ENCODE measurements at places on chromosomes 6 and 20.

- H3K27ac ChIP-seq = no peak overlapping the region
- DNase-seq = no peak
- H3K36me3 ChIP-seq = no peaks in the 10 kb centered on the region
Measured at GRCh38 chr6:106086814-106087175, 659 bp downstream of the PRDM1 start.

DNA sequence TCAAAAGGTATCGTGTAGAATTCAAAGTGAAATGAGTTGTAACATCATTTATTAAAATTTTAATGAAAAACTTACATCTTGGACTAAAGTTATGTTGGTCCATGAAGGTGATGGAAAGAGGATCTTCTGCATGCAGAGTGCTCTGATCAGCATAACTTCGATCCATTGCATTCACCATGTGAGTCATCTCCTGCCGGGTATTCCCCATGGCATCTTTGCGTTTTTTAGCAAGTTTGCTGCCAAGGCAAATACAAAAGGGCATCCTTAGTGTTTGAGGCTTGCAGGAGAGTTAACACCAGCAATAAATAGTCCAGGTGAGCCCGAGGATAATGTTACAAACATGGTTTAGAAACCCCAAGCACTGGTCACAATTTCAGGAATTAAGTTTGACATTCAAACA is 104.2 kb upstream of the THEMIS start:
- H3K4me1 ChIP-seq = no peaks in the 10 kb centered on the region
- H3K4me3 ChIP-seq = no peak overlapping the region
- DNase-seq = no peak
- no peaks in the 10 kb centered on the region for H3K27me3 ChIP-seq

- DNase-seq = no peak
- H3K27ac ChIP-seq = no peak overlapping the region
- H3K27me3 ChIP-seq = no peaks in the 10 kb centered on the region
- H3K4me3 ChIP-seq = no peak overlapping the region
- H3K4me1 ChIP-seq = peaks cover 34% of the 10 kb centered on the region
Measured at GRCh38 chr6:56516003-56516402, 126.7 kb downstream of the DST start.

DNA sequence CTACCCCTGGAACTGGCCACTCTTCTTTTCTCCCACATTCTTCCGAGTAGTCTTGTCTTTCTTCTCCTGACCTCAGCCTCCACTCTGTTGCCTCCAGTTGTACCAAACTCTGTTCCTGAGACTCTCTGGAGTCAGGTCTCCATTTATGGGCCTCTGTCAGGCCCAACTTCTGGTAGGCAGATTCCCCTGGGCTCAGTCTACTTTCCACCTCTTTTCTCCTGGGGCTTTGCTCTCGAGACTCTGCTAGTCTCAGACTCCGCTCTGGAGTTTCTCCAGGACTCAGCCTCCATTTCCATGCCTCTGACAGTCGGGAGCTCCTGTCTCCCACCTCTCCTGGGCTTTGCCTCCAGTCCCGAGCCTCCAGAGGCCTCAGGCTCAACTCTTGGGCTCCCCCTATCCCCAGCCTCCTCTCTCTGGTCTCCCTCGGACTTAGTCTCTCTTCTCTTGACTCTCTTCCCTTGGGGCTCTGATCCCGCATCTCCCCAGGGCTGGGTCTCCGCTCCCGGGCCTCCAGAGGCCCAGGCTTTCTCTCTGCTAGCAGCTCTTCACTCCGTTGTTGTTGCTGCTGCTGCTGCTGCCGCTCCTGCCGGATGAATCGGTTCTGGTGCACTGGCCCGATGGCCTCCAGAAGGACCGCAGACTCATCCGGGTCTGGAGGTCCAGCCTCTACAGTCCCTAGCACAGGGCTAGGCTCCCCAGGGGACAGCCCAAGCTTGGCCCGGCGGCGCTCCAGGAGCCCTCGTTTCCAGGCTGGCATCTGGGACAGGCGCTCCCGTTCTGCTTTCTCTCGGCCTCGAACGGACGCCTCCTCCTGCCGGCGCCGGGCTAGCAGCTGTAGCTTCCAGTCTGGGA is 1.1 kb downstream of the PPP1R18 start:
- no peak for DNase-seq
- no peaks in the 10 kb centered on the region for H3K36me3 ChIP-seq
- peaks cover 69% of the 10 kb centered on the region for H3K4me1 ChIP-seq
- H3K27me3 ChIP-seq = no peaks in the 10 kb centered on the region
- H3K4me3 ChIP-seq = peak overlapping the region; percentile 68

DNA sequence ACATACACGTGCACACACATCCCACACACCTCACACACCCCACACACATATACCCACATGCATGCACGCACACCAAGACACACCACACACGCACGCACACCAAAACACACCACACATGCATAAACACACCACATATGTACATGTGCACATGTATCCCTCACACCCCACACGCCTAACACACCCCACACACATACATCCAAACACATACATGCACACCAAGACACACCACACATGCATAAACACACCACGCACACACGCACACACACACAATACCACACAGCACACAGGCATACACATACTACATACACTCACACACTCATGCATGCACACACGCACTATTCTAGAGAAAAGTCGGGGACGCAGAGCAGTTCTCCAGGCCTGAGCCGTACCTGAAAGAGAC is 671.5 kb downstream of the PRKN start:
- H3K27me3 ChIP-seq = no peaks in the 10 kb centered on the region
- DNase-seq = no peak
- H3K4me1 ChIP-seq = peaks cover 37% of the 10 kb centered on the region

- no peak overlapping the region for H3K4me3 ChIP-seq
- no peaks in the 10 kb centered on the region for H3K36me3 ChIP-seq
- H3K4me1 ChIP-seq = no peaks in the 10 kb centered on the region
- no peak overlapping the region for H3K27ac ChIP-seq
Measured at GRCh38 chr20:40607927-40608326, 81.1 kb downstream of the MAFB start.

DNA sequence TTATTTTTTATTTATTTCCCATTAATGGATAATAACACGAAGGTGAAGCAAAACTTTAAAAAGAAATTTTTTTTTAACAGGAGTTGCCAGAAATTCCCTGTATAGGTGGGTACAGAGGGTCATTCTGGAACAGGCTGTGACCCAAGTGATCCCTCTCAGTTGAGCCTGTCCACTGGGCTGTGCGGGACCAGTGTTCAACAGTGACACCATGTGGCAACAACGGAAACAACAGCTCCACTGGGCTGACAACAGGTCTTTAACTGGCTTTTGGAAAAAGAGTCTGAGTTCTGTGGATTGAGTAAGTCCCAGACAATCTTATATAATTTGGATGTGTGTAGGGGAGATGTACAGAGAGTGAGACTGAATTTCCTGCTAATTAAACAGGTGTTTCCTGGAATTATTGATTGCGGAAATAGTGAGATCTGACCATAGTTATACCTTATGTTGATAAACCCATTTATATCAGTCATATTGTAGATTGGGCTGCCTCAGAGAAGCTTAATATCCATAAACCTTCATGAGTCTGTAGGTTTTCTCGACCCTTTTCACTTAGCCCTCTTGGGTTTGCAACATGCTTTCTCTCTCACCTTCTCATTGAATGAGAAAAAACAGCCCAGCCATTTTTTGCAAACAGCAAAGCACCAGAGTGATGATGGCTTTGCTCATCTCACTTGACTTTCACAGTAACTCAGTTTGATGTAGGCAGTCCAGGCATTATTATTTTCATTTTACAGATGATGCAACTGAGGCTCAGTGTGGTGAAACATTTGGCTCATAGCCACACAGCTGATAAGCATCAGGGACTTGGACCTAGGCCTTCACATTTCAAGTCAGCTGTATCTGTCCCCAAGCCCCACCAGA is 17.5 kb downstream of the KIAA1755 start:
- no peak for DNase-seq
- no peaks in the 10 kb centered on the region for H3K4me1 ChIP-seq
- H3K36me3 ChIP-seq = no peaks in the 10 kb centered on the region
- H3K27ac ChIP-seq = no peak overlapping the region
- H3K4me3 ChIP-seq = no peak overlapping the region

DNA sequence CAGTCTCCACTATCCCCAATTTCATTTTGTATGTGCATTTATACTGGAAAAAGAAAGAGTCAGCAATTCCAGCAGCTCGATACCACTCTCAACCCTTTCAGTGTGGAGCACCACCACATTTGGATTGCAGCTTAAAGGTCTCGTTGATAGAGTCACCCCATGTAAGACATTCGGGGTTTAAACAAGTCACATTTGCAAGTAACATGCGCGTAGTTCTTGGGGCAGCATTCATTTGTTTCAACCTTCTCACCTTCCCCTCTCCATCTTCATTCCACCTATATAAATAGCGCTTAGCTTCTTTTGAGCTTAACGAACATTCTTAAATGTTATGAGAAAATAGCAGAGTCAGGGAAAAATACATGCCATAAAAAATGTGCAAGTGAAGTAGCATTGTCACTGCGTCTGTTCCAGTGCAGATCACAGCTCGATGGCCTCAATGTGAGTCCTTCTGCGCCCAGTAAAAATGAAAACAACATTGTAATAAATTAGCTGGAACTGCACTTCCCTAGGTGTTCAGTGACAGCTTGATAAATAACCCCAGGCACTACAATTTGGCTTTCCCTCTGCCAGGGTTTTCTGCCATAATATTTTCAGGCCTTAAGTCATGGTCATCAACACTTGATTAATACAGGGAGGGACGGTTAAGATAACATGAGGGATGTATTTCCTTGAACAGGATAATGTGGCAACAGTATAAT is 737.8 kb upstream of the NRSN1 start:
- H3K36me3 ChIP-seq = no peaks in the 10 kb centered on the region
- no peaks in the 10 kb centered on the region for H3K4me1 ChIP-seq
- no peak for DNase-seq
- H3K27me3 ChIP-seq = no peaks in the 10 kb centered on the region
- H3K27ac ChIP-seq = no peak overlapping the region
